ENCODE measurements at places on chromosomes 4 and X. TPM values are rescaled to one million over a fixed set of nuclear protein-coding genes. Genes with fewer than 3 reads are reported as not detected.

The METTL14 gene
- 24.8 TPM for total RNA-seq

The MMRN1 gene
- total RNA-seq: 2.3 TPM

The CXorf65 gene
- not detected for total RNA-seq

The TIMP1 gene
- total RNA-seq: 62.7 TPM

The SHROOM2 gene
- total RNA-seq: 0.70 TPM

The PRSS12 gene
- not detected for total RNA-seq

The ZIC3 gene
- not detected for total RNA-seq

The LSM6 gene
- 11.8 TPM for total RNA-seq

The SMARCAD1 gene
- total RNA-seq: 10.4 TPM

The GRIPAP1 gene
- 17.7 TPM for total RNA-seq
